ENCODE measurements at places on chromosomes 3 and 15.

DNA sequence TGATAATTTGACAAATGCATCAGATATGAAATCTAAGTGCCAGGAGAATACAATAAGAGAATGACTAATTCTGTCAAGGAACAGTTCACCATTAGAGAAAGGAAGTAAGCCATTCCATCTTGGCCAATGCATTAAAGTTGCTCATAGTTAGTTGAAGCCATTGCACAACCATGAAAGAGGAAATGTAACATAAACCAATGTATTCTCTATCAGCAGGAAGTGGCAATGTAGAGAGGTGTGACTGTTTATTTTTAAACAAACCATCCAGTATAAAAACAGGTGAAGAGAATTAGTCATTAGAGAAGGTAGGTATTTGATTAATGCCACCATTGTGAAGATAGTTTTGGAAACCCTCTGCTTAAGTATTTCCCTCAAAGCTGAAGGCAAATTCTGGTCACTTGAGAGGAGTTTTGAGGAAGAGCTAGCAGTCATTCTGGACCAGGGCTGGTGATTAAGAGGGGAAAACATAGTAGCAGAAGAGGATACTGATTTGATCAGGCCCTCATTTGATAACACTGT is 10.7 kb upstream of the ANXA2 start:
- DNase-seq: no peak

DNA sequence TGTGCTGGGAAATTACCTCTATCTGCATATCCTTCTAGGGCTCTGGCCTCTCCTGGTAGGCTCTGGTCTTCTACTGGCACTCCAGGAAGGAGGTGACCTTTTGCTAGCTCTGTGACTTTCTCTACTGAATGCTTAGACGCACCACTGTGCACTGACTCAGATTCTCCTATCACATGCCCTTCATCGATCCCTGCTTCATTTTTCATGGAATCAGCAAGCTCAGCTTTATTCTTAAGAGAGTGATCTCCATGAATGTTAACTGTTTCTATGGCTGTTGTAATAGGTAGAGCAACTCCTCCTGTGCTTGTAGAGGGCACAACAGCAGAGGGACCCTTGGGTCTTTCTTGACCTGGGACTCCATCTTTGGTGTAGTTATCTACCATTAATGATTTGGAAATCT is 106.6 kb downstream of the MAP4 start:
- no peak for DNase-seq

GRCh38 chr3:167773584-167773983 is 38.1 kb downstream of the SERPINI1 start:
- no peak for DNase-seq

DNA sequence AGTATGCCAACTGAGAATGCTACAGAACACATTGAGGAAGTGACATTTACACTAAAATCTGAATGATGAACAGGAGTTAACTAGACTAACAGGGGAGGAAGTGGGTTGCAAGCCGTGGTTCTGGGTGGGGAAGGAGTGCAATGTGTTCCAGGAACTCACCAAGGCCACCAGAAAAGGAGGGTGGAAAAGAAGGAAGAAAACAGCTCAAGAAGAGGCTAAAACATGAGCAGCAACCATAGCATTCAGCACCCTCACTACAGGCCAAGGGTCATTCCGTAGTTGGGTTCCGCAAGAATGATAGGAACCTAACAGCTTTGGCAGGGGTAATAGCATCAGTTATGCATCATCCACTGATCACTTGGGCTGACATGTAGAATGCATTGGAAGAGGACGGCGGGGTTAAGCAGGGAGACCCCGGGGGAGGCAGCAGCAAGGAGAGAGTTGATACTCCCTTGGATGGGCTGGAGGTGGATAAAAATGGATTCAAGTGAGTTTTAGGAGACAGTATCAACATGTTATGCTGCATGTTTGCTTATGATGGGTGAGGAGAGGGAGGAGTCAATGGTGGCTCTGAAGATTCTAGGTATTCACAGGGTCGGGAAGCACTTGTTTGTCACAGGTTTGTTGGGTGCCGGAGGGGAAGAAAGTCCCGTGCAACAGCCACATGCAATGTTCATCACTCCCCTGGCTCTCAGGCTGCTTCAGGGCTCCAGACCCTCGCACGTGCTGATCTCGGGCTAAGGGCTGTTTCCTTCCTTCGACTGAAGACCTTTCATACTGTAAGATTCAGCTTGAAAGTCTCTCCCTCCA is 53.2 kb downstream of the LIPC start:
- peak; percentile 61 for DNase-seq

DNA sequence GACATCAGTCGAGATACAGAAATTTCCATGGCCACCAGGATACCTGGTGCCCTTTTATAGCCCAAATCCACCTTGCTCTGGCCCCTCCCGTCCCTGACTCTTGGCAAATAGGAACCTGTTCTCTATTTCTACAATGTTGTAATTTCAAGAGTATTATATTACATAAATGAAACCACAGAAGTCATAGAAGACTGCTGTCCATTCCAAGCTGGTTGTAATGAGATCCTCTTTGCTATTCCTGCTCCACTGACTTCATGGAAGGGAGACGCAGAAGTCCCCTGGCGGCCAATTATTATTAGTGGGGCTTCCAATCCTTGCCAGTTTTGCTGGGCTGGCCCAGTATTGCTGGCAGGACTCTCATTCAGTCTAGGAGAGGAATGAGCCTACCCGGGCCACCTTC is 26.6 kb downstream of the DCP1A start:
- DNase-seq: no peak

- no peak for DNase-seq
Observed at GRCh38 chr15:98203872-98204660, 243.6 kb downstream of the ARRDC4 start.

GRCh38 chr15:51649659-51650521 is 27.3 kb upstream of the DMXL2 start:
- no peak for DNase-seq

DNA sequence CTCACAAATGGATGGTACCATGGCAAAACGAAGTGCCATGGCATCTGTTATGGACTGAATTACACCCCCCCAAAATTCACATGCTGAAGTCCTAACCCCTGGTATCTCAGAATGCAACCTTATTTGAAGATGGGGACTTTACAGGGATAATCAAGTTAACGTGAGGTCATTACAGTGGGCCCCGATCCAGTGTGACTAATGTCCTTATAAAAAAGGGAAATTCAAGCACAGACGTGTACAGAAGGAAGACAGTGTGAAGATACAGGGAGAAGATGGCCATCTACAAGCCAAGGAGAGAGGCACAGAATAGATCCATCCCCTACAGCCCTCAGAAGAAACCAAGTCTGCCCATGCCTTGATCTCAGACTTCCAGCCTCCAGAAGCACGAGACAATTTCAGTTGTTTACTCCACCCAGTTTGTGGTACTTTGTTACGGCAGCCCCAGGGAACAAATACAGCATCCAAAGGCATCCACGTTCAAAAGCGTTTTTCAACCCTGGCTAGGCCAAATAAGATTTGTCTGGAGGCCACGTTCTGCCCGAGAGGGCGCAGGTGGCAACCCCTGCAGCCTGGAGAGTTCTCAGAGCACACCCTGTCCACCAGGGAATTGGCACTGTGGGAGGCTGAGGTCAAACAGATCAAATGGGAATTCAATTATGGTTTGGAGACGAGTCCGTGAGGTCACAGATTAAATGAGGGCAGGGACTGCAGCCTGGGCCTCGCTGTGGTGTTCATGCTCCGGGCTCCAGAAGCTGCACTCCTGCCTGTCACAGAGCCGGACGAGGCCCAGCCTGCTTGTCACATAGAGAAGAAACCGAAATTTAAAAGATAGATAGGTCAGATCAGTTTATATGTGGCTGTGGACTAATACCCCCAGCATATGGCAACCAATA is 494.8 kb downstream of the SHQ1 start:
- DNase-seq: no peak

DNA sequence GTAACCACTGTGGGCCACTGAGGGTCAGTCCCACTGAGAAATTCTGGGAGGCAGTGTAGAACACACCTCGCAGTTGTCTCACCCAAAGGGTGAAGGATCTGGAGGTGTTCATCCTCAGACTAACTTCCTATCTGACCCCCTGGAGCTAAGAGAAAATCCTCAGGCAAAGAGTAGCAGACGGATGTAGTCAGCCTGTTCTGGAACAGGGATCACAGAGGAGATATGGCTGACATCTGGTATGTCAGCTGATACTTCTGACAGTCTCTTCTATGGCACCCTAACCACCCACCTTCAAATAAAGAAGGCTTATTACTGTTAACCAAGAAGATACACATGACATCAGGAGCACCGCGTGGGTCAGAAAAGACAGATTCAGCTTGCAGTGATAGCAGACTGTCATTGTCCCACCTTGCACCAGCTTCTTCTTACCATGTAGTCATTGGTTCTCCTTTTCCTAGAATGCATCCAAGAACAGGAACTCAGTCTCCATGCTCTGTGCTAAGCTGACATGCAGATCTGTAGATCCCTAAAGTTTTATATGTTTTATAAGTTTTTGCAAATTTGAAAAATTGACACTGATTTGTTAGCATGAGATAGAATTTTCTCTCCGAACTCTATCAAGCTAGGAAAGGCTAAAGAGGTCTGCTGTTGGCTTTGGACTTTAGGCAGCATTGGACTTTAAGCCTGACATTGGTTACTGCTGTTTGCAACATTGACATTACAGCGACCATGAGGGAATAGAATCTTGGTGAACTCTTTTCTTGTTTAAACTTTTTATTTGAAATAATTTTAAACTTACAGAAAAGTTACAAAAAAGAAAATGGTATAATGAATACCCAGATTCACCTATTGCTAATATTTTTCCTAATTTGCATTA is 60.4 kb downstream of the KBTBD12 start:
- no peak for DNase-seq

Measured in T-cell (primary cell).